ENCODE measurements at places on chromosomes 3 and 15.

- no peak for DNase-seq
Measured at GRCh38 chr3:45795882-45796765, at the start of gene SLC6A20. TSS of gene SLC6A20 (minus strand) at chr3:45796536. CDS start at chr3:45796419, 117 bp downstream.

GRCh38 chr3:179624451-179624850 lies 19.9 kb downstream of the NDUFB5 start:
- no peak for DNase-seq

DNA sequence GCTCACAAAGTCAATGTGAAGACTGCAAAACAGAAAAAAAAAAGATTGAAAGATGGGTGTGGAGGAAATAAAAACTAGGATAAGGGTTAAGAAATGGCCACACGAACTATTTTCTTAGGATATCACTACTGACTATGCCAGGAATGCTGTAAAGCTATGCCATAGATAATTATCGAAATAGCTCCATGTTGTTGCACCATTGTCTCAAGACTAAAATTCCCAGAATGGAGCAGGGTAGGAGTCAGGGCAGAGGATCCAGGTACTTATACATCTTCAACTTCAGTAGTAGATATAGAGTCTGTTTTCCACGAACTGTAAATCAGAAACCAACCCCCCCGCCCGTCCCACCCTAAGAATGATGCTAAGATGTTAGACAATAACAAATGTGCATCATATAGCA lies 302.2 kb downstream of the NAALADL2 start:
- no peak for DNase-seq

- DNase-seq: no peak
Measured at GRCh38 chr3:39733804-39734203, 75.6 kb upstream of the MYRIP start.

GRCh38 chr3:170734735-170735065 lies 135.3 kb downstream of the RPL22L1 start:
- no peak for DNase-seq

GRCh38 chr15:80934761-80935221 lies 54.8 kb downstream of the MESD start:
- no peak for DNase-seq

DNA sequence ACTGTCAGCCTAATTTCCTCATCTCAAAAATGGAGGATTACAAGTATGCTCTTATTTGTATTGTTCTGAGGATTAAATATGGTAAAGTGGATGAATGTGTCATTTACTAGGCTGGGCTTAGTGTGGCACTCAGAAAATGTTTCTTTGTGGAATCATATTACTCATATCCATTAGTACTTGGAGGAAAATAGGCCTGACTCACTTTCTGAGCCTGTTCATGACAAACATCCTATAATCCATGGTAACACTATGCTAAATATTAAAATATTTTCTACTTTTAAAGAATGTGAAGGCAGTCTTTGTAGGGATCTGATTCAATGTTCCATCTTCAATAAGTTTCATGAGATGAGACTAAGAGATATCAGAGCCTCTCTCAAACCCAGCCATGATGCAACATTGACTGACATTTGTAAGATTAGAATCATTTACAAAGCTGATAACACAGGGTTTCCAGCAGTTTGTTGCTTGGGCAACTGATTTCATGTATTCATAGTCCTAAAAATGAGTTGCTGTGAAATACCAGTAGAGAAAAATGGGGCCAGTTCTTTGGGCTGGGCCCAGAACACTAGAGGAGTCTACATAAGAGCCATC lies 1048.5 kb downstream of the NTRK3 start:
- DNase-seq: no peak

GRCh38 chr3:73604451-73604850 lies 20.3 kb downstream of the PDZRN3 start:
- no peak for DNase-seq

All from left kidney (tissue), 8 donors.